Heart left ventricle (tissue), 16 donors: ENCODE measurements at places on chromosomes 5 and 9.

DNA sequence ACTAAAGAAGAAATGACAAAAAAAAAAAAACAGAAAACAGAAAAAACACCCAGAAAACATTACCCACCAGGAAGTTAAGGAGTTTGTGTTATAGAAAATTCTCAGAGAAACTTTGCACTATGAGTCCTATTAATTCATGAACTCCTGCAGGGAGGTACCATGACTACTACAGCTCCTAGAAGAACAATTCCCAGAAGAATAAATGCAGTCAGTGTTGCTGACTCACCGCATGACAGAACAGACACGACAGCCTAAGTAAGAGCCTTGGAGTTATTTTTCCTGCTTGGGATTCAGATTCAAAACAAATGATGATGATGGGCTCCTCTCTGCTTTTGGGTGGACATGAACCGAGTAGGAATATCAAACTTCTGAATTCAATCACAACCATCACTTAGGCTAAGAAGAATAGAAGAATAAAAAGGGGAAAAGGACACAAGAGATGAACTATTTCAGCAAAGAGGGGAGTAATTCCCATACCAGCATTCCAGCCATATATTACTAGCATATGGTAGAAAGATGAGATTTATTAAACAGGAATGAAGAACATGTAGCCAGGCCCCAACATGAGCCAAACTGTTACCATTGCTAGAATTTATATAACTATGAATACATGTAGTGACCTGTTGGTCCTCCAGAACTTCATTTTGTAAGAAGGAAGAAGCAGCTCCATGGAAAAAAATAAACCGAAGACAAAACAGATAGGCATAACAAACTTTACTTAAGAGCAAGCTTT lies 209.6 kb upstream of the PDE4D start:
- no peaks in the 10 kb centered on the region for H3K36me3 ChIP-seq
- no peak overlapping the region for H3K4me3 ChIP-seq
- no peak overlapping the region for H3K27ac ChIP-seq

DNA sequence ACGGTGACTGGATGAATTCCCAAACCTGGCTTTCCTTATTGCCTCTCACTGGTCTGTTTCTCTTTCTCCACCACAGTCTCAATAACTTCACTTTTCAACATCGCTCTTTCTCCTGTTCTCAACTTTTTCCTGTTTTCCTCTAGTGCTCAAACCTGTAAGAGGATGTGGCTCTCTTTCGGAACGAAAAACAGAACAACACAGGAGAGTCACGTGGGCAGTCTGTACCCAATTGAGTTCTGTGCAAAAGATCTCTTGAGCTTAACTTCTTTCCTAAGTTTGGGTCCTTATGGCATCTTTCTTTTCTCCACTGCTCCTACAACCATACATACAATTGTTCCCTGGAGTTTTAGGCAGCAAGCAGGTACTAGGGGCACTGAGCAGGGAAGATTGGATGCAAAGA lies 8.9 kb downstream of the HAVCR1 start:
- H3K27ac ChIP-seq, result no peak overlapping the region
- H3K4me1 ChIP-seq, result no peaks in the 10 kb centered on the region
- DNase-seq, result no peak
- no peaks in the 10 kb centered on the region for H3K27me3 ChIP-seq
- H3K36me3 ChIP-seq, result no peaks in the 10 kb centered on the region
- no peak overlapping the region for H3K4me3 ChIP-seq

GRCh38 chr5:111829701-111830100 lies 72.7 kb upstream of the NREP start:
- H3K27me3 ChIP-seq, result no peaks in the 10 kb centered on the region
- H3K27ac ChIP-seq, result no peak overlapping the region
- H3K36me3 ChIP-seq, result no peaks in the 10 kb centered on the region
- no peaks in the 10 kb centered on the region for H3K4me1 ChIP-seq

- no peak overlapping the region for H3K4me3 ChIP-seq
- DNase-seq, result no peak
- H3K27me3 ChIP-seq, result no peaks in the 10 kb centered on the region
- peaks cover 8% of the 10 kb centered on the region for H3K4me1 ChIP-seq
- no peaks in the 10 kb centered on the region for H3K36me3 ChIP-seq
Observed at GRCh38 chr9:129281506-129282145, 103.6 kb upstream of the IER5L start.

- no peak overlapping the region for H3K4me3 ChIP-seq
- DNase-seq, result no peak
- no peaks in the 10 kb centered on the region for H3K4me1 ChIP-seq
- H3K27ac ChIP-seq, result no peak overlapping the region
Observed at GRCh38 chr5:122362361-122362760, 50.3 kb downstream of the SNCAIP start.

DNA sequence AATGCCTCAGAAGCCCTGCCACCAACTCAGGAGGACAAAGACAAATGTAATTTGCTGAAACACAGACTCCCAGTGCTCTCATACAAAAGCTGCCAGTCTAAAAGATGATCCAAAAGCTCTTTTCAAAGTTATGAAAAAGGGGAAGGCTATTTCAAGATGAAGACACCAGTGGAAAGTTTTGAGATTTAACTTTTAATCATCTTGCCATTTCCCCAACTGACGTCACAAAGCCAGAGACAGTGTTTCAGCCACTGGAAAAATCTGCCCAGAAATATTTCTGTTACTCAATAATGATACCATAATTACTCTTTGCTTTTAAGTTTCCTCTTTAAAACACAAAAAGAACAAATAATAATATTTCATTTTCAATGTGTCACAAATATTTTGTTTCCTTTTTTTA lies 20.9 kb downstream of the ENG start:
- H3K27me3 ChIP-seq, result no peaks in the 10 kb centered on the region
- no peak overlapping the region for H3K4me3 ChIP-seq
- DNase-seq, result no peak
- H3K4me1 ChIP-seq, result peaks cover 21% of the 10 kb centered on the region

GRCh38 chr5:172235132-172235780 lies 41.3 kb downstream of the EFCAB9 start:
- no peaks in the 10 kb centered on the region for H3K27me3 ChIP-seq
- no peak overlapping the region for H3K27ac ChIP-seq
- H3K36me3 ChIP-seq, result no peaks in the 10 kb centered on the region
- DNase-seq, result no peak

DNA sequence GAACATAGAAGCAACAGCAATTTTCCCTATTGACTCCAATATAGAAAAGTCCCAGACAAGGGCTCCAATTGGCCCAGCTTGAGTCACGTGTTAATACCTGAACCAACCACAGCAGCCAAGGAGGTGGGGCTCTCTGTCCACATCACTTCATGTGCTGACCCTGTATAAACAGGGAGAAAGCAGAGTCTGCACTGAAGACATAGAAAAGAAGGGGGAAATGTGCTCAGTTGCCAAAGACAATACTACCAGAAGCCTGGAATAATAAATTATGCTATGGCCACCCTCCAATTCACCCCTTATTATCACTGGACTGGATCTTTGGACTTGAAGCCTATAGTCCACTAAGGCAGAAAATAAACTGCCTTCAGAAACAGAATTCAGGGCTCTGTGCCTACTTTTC lies 275.4 kb downstream of the EPB41L4A start:
- H3K4me3 ChIP-seq, result no peak overlapping the region
- no peak for DNase-seq
- H3K36me3 ChIP-seq, result no peaks in the 10 kb centered on the region
- H3K27ac ChIP-seq, result no peak overlapping the region
- peaks cover 24% of the 10 kb centered on the region for H3K4me1 ChIP-seq

DNA sequence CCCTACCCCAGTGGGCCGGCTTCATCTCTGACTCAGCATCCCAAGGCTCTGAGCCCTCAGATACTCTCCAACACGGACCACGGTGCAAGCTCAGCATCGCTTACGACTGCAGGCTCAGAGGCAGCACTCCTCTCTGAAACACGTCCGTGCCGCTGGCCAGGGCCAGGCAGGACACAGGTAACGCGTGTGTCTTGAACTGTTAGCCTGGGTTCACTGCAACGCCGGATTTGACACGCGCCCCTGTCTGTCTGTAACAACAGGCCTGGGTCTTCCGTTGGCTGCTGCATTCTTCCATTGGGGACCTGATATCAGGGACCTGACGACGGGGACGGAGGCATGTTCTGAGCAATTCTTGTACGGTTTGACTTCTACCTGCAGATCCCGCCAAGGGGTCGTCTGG lies 6.4 kb downstream of the SLC6A3 start:
- H3K36me3 ChIP-seq, result no peaks in the 10 kb centered on the region
- no peak for DNase-seq
- peaks cover 45% of the 10 kb centered on the region for H3K27me3 ChIP-seq
- H3K4me3 ChIP-seq, result no peak overlapping the region
- H3K4me1 ChIP-seq, result no peaks in the 10 kb centered on the region

GRCh38 chr9:84846906-84847305 lies 177.4 kb downstream of the NTRK2 start:
- no peak for DNase-seq
- H3K36me3 ChIP-seq, result no peaks in the 10 kb centered on the region
- H3K27ac ChIP-seq, result no peak overlapping the region
- H3K4me1 ChIP-seq, result no peaks in the 10 kb centered on the region

GRCh38 chr9:132214027-132214622 lies 52.3 kb downstream of the NTNG2 start:
- no peaks in the 10 kb centered on the region for H3K27me3 ChIP-seq
- peaks cover 24% of the 10 kb centered on the region for H3K4me1 ChIP-seq
- no peak overlapping the region for H3K4me3 ChIP-seq
- H3K27ac ChIP-seq, result peak overlapping the region; percentile 83
- DNase-seq, result peak; percentile 89

- H3K4me1 ChIP-seq, result no peaks in the 10 kb centered on the region
- H3K27ac ChIP-seq, result no peak overlapping the region
- H3K4me3 ChIP-seq, result no peak overlapping the region
- no peak for DNase-seq
- no peaks in the 10 kb centered on the region for H3K27me3 ChIP-seq
Observed at GRCh38 chr9:7454624-7455023, 345.0 kb downstream of the DMAC1 start.

- H3K4me1 ChIP-seq, result peaks cover 7% of the 10 kb centered on the region
- no peaks in the 10 kb centered on the region for H3K36me3 ChIP-seq
- no peak for DNase-seq
- peaks cover under 1% of the 10 kb centered on the region for H3K27me3 ChIP-seq
- no peak overlapping the region for H3K27ac ChIP-seq
- H3K4me3 ChIP-seq, result no peak overlapping the region
Observed at GRCh38 chr9:92136184-92136858, 21.1 kb upstream of the SPTLC1 start.

- H3K27me3 ChIP-seq, result no peaks in the 10 kb centered on the region
- H3K4me1 ChIP-seq, result no peaks in the 10 kb centered on the region
- DNase-seq, result no peak
- H3K27ac ChIP-seq, result no peak overlapping the region
- no peak overlapping the region for H3K4me3 ChIP-seq
Observed at GRCh38 chr5:85670417-85670816, 947.3 kb upstream of the COX7C start.

- H3K27ac ChIP-seq, result no peak overlapping the region
- H3K4me1 ChIP-seq, result peaks cover 45% of the 10 kb centered on the region
- H3K4me3 ChIP-seq, result no peak overlapping the region
- no peak for DNase-seq
- H3K36me3 ChIP-seq, result no peaks in the 10 kb centered on the region
- H3K27me3 ChIP-seq, result no peaks in the 10 kb centered on the region
Observed at GRCh38 chr9:77912895-77913693, 118.5 kb downstream of the GNAQ start.

DNA sequence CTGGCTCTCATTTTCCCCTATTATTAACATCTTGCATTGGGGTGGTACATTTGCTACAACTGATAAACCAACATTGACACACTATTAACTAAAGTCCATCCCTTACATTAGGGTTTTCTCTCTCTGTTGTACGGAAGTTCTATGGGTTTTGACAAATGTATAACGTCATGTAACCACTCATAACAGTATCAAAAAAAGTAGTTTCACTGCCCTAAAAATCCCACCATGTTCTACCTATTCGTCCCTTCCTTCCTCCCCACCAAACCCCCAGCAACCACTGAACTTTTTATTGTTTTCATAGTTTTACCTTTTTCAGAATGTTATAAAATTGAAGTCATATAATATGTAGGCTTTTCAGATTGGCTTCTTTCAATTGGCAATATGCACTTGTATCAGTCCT lies 40.1 kb downstream of the MLLT3 start:
- no peaks in the 10 kb centered on the region for H3K27me3 ChIP-seq
- H3K4me3 ChIP-seq, result no peak overlapping the region
- DNase-seq, result no peak
- no peaks in the 10 kb centered on the region for H3K36me3 ChIP-seq
- H3K27ac ChIP-seq, result no peak overlapping the region
- no peaks in the 10 kb centered on the region for H3K4me1 ChIP-seq

DNA sequence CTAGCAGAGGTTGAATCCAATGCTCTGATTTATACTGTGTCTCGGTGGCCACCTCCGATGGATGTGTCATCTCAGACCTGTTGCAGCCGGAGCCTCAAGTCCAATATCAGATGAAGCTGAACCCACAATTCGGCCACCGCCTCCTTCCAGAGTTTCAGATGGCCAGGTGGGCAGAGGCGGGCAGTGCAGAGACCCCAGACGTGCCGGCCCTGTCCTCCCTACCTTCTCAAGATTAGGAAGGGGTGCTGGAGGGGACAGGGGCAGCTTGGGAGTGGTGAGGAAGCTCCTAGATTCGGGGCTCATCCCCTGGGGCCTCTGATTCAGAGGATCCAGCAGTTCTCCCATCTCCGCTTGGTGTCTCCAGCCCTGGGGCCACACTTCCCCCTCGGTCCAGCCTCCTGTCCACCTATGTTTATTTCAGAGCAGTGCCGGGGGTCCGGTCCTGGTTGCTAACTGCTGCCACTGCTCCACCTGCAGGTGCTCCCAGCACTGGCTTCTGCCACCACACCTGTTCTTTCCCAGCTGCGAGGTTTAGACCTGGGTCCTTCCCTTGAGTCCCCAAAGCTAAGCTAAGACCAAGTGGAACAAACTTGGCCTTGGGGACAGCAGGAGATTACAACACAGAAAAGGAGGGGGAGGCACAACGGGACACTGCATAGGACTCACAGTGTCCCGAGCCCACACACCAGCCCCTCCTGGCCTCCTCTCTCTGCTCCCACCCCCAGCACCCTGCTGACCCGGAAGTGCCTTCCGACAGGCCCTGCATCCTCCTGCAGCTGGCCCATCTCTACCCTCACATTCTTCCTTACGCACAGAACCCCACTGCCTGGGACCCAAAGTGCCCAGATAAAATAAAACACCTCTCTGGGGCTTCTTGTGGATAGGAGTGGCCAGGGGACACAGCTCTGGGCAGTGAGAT lies 81.6 kb downstream of the NTNG2 start:
- H3K27me3 ChIP-seq, result no peaks in the 10 kb centered on the region
- peaks cover 5% of the 10 kb centered on the region for H3K4me1 ChIP-seq
- DNase-seq, result no peak
- H3K36me3 ChIP-seq, result no peaks in the 10 kb centered on the region
- peak overlapping the region; percentile 67 for H3K4me3 ChIP-seq

GRCh38 chr5:170166101-170166500 lies 60.4 kb downstream of the FOXI1 start:
- H3K27me3 ChIP-seq, result no peaks in the 10 kb centered on the region
- no peaks in the 10 kb centered on the region for H3K36me3 ChIP-seq
- no peak overlapping the region for H3K4me3 ChIP-seq
- DNase-seq, result no peak

DNA sequence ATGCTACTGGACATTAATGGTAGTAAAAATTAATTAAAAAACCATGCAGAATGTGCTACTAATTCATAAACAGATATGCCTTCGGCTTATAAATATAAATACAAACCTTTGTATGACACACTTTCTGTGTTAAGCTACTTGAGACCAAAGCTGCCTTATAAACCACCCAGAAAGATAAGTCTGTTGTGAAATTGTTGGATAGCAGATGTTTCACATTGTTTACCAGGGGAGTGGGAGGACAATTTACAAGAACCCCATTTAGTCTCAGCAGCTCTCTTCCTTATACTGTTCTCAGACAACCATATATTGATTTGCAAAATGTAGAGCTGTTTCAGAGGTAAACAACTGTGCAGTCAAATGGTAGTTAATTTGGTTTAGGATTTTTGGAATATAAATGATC lies 524.4 kb downstream of the PRR16 start:
- H3K27me3 ChIP-seq, result peaks cover 9% of the 10 kb centered on the region
- no peaks in the 10 kb centered on the region for H3K36me3 ChIP-seq
- no peak overlapping the region for H3K4me3 ChIP-seq
- DNase-seq, result no peak
